Renal pelvis (tissue), 12 donors: ENCODE measurements at places on chromosomes 6 and 20.

- DNase-seq, result no peak
Measured at GRCh38 chr6:287489-287860, 4.8 kb upstream of the DUSP22 start.

- DNase-seq, result no peak
Measured at GRCh38 chr20:9400171-9401025, 114.0 kb upstream of the LAMP5 start.

DNA sequence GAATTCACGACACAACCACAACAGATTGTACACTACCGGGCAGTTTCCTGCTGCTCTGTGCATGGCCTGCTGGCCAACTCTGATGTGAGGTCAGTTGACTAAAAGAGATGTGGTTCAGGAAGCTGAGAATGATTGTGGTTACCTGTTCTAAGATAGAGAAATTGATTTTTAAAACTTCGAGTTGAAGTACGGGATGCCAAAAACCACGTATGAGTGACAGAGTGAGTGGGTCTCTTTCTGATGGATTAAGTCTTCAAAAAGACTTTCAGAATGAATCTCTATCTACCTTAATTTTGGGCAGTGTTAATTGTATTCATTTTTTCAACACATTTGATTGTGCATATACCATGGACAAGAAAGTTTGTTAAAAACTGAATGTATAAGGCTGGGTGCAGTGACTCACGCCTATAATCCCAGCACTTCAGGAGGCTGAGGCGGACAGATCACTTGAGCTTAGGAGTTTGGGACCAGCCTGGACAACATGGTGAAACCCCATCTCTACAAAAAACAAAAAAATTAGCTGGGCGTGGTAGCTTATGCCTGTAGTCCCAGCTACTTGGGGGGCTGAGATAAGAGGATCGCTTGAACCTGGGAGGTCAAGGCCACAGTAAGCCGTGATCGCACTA is 121.2 kb downstream of the SGK1 start:
- no peak for DNase-seq

DNA sequence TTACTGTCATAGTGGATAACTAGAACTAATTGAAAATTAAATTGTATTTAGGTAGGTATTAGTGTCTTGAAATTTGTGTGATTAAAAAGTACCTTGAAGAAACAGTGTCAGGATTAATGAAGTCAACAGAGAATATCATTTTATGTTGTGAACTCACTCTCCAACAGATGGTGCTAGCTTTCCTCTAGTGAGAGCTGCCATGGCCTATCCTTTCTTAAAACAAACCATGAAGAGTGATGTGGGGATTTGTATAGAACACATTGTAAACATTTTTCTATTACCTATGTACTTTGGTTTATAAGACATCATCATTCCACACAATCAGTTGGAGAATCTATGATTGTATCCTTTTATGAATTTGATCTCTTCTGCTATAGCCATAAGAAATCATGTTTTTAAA is 4.8 kb upstream of the SRSF12 start:
- no peak for DNase-seq

DNA sequence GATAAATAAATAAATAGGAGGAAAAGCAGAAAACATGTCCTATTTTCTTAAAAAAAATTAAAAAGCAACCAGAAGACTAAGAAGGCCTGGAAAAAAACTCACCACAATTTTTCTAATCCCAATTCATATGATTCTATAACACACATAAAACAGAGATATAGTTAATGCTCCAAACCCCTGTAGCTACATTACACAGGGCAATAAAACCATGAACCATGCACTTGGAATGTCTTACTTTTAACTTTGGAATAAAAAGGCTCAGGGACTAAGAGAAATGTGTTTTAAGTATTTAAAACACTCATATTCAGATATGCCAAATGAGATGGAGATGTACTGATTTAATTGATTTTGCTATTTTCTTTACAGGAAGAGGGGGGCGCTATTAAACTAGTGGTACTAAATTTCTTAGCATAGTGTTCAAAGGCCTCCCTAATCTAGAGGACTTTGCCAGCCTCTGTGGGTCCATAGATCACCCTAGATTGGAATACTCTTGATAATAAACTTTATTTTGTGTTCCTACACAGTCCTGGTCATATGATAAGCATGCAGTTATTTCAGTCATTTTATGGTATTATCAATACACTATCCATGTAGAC is 30.3 kb upstream of the GCM1 start:
- no peak for DNase-seq

DNA sequence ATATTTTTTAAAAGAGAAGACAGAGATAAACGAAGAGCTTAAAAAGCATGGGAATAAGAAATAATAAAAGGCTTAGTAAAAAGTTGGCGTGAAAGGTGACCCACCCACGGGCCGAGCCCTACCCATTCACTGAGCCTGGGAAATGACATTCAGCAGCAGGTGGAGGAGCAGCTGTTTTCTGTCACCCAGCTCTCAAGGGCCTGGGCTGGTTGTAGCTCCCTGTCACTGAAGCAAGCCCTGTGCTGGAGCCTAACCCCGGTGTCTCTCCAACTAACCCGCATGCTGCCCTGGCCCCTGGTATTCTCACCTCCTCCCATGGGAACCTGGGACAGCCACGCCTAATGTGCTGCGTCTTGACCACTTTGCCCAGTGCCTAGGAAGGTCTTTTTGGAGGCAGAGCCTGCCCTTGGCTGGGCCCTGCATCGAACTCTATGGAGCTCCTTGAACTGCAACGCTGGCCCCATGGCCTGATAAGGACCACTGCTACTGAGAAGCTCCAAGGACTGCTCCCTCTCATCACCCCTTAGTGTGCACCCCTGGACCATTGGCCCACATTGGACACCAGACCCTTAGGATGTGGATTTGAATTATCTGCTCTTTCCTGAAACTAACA is 68.8 kb upstream of the IYD start:
- DNase-seq, result no peak

- no peak for DNase-seq
Measured at GRCh38 chr6:36699348-36699747, 1.7 kb downstream of the RAB44 start.

DNA sequence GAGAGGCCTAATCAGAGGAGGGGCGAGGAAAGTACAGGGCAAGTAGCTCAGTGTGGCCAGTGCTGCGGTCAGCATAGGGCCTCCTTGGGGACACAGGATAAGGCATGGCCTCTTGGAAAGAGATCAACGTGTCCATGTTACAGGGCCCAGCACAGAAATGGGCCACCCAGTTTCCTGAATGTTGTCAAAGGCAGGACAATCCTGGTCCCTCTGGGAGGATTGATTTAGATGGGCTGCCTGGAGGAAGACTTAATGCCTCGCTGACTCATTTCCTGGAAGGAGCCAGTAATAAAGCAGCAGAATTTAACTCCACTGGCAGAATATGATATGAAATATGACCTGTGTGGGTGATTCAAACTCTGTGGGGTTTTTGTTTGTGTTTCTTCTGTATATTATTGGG is 16.6 kb downstream of the DDO start:
- no peak for DNase-seq

DNA sequence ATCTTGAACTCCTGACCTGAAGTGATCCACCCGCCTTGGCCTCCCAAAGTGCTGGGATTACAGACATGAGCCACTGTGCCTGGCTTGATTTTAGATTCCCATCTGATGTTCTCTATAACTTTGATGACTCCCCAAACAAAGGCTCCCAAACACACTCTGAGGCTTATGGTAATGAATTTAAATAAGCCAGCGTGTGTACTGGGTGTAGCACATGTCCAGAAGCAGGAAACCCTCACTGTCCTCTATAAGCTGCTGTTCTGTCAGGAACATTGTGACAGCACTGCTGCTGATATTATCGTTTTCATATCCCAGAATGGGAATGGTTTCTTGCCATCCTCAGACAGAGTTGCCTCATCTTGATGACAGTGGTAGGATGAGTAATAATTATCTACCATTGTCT is 54.1 kb upstream of the SALL4 start:
- DNase-seq, result no peak

GRCh38 chr20:50658804-50659380 is 32.5 kb downstream of the RIPOR3 start:
- DNase-seq, result no peak

DNA sequence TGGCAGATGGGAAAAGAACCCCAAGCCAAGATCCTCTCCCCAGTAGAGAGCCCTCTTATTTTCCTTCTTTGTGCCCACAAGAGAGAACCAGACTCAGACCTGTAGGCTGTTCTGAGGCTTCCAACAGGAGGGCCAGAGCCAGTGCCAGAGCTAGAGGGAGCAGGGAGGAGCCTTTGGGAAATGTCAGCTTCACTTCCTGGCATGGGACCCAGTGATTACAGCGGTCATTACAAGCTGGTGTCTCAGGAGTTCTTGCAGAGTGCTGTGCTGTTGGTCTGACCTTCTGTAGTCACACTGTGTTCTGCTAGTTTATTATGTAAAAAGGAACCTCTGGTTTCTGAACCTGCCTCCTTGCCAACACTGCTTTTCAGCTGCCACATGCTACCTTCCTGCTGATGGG is 38.9 kb downstream of the STK35 start:
- no peak for DNase-seq

DNA sequence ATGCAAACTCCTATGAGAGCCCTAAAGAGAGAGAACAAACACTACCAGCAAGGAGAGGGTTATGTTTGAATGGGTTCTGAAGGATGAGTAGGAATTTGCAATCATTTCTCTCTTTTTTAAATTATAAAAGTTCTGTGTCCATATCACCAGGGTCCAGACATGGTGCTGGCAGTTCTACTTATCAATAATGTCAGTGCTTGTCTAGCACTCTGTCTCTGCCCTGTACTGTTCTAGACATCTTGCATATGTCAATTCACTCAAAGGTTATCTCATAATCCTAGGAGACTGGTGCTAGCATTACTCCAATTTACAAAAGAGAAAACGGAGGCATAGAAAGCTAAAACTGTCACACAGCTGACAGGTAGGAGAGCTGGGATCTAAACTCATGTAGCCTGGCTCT is 101.3 kb downstream of the VEGFA start:
- DNase-seq, result no peak

DNA sequence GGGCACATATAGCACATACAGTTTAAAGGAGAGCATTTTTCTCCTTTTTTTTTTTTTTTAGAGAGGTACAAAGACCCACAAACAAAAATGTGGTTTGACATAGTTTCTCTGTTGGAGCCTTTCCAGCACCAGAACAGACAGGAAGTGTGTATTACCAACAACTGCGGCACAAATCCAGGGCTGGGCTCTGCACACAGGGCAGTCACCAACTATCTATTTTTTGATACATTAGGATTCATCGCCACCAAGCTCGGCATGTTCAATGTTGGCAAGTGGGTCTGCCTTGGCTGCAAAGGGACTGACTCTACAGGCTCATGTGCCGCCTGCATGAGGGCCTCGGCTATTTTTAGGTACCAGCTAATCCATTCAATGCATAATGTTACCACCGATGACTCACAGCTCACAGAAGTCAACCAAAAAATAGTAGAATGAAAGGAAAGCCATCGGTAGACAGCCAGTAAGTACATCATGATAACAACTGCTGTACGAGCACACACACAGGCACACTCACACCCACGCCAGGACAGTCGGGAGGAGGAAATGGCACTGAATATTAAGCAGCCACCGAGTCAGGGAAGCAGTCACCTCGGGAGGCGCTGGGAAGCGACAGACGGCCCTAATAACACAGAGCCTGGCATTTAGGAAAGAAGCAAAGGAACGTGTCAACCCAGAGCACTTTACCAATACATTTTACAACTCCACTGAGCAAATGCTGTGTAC is 81.6 kb downstream of the GMPR start:
- DNase-seq, result no peak
